PC-3 (cell line): ENCODE measurements at places on chromosomes 12 and 14. TPM values are rescaled to one million over a fixed set of nuclear protein-coding genes. Genes with fewer than 3 reads are reported as not detected.
A peak's percentile ranks its signal among the peaks of the same experiment; 100 is the strongest.

DNA sequence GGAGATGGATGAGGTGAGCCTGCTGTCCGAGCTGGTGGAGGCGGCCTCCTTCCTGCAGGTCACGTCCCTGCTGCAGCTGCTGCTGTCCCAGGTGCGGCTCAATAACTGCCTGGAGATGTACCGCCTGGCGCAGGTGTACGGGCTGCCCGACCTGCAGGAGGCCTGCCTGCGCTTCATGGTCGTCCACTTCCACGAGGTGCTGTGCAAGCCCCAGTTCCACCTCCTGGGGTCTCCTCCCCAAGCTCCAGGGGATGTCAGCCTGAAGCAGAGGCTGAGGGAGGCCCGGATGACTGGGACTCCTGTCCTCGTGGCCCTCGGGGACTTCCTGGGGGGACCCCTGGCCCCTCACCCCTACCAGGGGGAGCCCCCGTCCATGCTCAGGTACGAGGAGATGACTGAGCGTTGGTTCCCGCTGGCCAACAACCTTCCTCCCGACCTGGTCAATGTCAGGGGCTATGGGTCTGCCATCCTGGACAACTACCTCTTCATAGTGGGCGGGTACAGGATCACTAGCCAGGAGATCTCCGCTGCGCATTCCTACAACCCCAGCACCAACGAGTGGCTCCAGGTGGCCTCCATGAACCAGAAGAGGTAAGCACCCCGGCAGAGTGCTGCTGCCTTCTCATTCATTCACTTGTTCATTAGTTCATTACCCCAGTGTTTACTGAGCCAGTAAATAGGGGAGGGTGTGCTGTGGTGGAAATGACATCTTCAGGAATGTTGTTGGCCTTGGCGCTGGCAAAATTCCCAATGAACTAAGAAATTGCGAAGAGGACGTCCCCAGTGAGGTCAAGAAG lies 774 bp upstream of the MANSC4 start:
- peak; percentile 93 for DNase-seq
- peaks cover 3% of the 10 kb centered on the region; the same call in 1 of the 2 replicates for H3K36me3 ChIP-seq
- H3K4me3 ChIP-seq, result peak overlapping the region; percentile 78

The CLEC4C gene
- not detected in 2 replicates for total RNA-seq

The PZP gene
- not detected in 2 replicates for total RNA-seq

The TBC1D30 gene
- 16.8 and 36.1 TPM in 2 replicates for total RNA-seq
